Pancreas (tissue), 10 donors: ENCODE measurements at places on chromosomes 2 and 18. TPM values are rescaled to one million over a fixed set of nuclear protein-coding genes. Genes with fewer than 3 reads are reported as not detected.

GRCh38 chr2:94997981-94998930 is 27.3 kb upstream of the MAL start:
- DNase-seq, result no peak

- DNase-seq, result no peak
Measured at GRCh38 chr18:6004119-6004518, 108.8 kb upstream of the TMEM200C start.

The GNAL gene
- total RNA-seq, result 1.8 TPM

The C2orf92 gene
- 4.1 TPM for total RNA-seq

DNA sequence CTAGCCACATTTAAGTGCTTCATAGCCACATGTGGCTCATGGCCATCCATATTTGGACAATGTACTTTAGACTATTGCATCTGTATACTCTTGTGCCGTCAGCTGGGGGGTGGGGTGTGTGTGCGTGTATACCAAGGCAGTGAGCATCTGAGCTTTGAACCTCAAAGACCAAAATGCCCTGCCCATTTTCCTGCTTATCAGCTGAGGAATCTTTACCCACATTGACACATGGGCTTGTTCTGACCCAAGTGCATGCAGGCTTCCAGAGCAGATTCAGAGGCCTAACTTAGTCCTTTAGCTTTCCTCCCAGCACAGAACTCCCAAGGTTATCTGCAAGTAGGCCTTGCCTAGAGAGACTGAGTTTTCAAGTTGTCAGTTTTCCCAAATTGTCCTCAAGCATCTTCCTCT is 11.1 kb upstream of the MOCOS start:
- DNase-seq, result no peak

DNA sequence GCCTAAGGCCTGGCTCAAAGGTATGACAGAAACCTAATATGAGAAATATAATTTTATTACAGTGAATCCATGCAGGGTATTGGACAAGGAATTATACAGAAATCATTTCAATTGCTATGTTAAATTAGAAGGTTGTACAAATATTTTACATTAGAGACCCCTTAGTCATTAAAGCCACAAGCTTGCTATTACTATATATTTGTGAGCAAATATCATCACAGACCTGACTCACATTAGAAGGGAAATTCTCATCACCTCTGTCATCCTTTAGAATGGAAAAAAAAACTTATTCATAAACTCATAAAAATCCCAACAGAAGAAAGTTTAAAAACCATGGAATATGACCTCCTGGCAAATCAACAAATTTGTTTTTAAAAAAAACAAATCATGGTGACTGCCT is 277.9 kb downstream of the DCC start:
- no peak for DNase-seq

DNA sequence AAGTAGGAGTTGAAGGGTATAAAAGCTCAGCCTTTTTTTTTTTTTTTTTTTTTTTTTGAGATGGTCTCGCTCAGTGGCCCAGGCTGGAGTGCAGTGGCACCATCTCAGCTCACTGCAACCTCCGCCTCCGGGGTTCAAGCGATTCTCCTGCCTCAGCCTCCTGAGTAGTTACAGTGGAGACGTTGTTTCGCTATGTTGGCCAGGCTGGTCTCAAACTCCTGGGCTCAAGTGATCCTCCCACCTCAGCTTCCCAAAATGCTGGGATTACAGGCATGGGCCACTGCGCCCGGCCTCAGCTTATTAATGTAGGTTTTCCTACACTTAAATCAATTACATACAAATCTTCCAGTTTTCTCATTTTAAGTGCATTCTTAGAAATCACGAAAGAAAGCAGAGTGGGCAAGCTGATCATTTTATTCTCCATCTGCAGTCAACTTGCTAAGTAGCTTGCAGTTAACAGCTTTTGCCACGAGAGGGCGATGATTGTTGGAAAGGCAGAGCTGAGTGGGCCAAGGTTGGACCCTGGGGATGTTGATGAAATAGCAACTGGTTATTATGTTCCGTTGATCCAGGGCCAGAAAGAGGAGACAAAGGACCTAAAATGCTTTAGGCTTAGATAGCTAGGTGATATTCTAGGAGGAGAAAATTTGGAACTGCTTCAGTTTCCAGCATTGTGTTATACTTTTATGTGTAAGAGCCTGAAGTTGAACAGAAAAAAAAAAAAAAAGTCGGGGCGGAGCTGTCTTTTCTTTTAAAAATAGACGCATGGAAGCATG is 234.4 kb upstream of the EPAS1 start:
- peak; percentile 69 for DNase-seq

DNA sequence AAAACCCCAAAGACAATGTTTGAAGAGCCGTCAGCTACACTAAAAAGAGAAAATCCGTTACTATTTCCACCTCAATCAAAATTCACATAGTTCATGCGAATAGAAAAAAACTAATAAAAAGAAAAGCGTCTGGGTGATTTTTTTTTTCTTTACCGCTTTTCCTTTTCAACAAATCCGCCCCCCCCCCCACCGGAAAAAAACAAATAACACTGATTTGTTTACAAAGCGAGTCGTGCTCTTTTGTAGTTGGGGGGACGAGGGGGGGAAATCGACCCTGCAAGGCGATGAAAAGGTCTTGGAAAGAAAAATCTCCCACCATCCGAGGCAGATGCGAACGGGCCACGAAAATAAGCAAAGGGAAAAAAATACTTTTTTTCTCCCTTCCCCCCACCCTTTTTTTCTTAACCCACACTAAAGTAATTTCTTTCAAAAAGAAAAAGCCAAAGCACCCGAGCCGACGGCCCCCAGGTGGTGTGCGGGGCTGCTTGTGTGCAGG is 638 bp downstream of the ZNF521 start:
- DNase-seq, result no peak

DNA sequence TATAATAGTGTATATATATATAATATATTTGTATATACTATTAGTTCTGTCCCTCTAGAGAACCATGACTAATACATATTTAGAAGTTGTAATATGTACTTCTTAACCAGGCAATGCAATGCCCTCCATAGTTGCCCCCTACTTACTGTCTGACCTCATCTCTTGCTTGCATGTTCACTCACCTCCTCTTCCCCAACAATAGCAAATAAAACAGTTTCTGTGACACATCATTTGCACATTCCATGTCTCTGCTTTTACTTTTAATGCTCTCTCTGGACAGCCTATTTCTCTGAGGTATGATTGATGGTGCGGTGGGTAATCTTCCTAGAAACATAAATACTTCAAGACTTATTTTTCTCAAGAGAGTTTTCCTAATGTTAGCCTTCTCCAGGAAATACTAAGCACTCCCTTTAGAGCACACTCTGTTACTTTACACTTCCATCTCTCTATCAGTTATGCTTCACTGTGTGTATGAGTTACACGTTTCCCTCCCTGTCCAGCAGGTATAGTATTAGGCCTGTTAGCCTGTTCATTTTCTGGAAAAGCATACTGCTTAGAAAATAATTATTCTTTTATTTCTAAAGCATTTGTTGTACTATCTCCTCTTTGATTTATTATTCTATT is 295.6 kb upstream of the LRATD1 start:
- no peak for DNase-seq

The GREB1 gene
- total RNA-seq, result 3.5 TPM

The RGPD6 gene
- total RNA-seq, result 9.9 TPM

The PARD3B gene
- total RNA-seq, result 16.0 TPM

- no peak for DNase-seq
Measured at GRCh38 chr2:204657024-204657423, 111.7 kb downstream of the PARD3B start.

The LAPTM4A gene
- total RNA-seq, result 162 TPM

- no peak for DNase-seq
Measured at GRCh38 chr2:55173438-55174054, 58.5 kb downstream of the CLHC1 start.

The NR4A2 gene
- 4.4 TPM for total RNA-seq

The DNAH7 gene
- 3.9 TPM for total RNA-seq

The GRP gene
- total RNA-seq, result not detected

The APOB gene
- 0.03 TPM for total RNA-seq

DNA sequence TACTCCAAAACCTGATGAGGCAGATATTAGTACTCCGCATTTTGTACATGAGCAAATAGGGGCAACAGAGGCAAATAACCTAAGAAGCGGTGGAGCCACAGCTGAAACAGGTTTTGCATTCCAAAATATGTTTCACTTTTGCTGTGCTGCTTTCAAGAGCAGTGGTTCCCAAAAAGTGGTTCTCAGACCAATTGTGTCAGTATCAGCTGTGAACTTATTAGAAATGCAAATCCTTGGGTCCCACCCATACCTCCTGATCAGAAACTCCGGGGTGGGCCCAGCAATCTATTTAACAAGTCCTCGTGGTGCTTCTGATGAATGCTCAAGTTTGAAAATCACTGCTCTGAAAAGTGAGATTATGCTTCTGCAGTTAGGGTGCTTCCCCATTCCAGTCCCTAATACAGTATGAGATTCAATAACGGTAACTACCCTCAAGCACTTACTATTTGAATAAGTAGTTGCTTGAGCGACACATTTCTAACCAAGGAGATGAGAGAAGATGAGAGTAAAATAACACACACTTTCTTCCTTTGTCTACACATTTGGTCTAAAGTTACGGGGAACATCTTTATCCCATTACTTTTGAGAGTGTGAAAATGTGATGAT is 17.8 kb upstream of the TCF4 start:
- DNase-seq, result no peak

- no peak for DNase-seq
Measured at GRCh38 chr18:58592223-58593214, 36.4 kb downstream of the ALPK2 start.
